ENCODE measurements at places on chromosomes 2 and 18.

DNA sequence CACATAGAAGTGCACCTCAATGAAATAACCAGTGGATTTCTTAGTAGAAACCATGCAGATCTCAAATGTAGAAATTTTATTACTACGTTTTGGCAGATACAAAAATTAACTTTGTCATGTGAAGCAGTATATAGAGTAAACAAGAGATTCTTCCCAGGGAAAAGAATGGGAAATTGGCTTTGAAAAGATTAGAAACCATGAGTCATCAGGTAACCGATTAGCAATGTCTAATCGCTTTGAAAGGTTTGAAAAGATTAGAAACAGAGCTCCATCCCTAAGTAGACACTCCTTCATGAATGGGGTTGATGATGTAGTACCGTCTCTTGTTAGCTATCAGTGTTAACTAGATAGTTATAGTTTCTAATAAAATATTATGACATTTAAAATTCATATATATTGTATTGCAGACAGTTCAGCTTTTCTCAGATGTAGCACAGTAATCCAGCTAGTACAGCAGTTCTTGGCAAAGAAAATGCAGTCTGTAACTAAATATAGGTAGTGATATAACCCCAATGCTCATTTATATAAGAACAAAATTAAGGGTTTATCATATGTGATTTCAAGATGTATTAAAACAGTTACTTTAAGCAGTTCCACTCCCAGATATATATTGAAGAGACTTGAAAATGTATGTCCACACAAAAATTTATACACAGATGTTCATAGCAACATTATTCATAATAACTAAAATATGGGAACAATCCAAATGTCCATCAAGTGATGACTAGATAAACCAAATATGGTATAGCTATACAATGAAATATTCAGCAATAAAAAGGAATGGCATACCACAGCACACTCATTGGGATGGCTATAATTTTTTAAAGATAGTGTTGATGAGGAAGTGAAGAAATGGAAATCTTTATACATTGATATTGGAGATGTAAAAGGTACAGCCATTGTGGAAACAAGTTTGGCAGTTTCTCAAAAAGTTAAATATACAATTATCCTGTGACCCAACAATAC lies 113.9 kb downstream of the PTPN4 start:
- DNase-seq, result no peak

DNA sequence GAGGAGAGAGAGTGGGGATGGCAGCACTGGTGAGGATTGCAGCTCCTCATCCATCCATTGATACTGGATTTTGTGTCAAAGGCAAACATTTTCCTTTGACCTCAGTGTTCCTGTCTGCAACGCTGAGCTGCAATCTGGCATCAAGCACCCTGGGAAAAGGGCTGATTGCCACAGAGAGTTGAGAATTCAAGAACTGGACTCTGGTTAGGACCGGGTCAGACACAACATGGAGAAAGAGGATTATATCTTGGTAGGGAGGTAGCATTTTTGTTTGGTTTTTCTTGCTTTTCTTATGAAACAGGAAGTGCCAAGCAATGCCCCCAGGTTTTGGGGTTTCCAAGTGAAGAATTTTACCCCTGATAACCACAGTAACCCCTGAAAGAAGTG lies 81.9 kb upstream of the PKDCC start:
- DNase-seq, result no peak

DNA sequence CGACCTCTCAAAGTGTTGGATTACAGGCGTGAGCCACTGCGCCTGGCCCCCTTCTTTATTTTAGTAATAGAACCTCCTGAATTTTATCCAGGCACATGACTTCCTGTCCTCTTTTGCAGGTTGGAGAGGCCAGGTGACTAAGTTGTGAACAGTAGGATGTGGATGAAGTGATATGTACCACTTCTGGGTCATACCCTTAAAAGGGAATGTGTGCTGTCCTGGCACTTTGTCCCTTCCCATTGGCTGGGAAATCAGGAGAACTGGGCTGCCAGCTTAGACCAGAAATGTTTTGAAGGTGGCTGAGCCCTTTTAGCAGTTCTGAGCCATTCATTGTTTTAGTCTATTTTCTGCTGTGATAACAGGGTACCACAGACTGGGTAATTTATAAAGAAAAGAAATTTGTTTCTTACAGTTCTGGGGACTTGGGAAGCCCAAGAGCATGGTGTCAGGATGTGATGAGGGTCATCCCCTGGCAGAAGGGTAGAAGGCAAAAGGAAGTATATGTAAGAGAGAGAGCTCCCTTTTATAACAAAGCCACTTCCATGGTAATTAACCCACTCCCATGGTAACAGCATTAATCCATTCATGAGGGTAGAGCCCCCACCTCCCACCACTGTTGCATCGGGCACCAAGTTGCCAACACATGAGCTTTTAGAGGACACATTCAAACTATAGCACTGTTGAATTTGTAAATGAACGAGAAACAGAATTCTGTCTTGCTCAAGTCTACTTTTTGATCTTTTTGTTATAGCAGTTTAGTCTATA lies 79.1 kb downstream of the TTC27 start:
- DNase-seq, result no peak

- no peak for DNase-seq
Measured at GRCh38 chr2:189576396-189576795, 4.2 kb downstream of the SLC40A1 start.

- DNase-seq, result no peak
Measured at GRCh38 chr2:163592954-163593622, 142.7 kb downstream of the FIGN start.

All from NCI-H2029 (cell line).